ENCODE measurements at places on chromosomes 13 and 19. TPM values are rescaled to one million over a fixed set of nuclear protein-coding genes. Genes with fewer than 3 reads are reported as not detected.

The ZIC5 gene
- total RNA-seq: 1.2 TPM

The SLC8A2 gene
- not detected for total RNA-seq

The ERICH4 gene
- total RNA-seq: not detected

The LIG1 gene
- 139 TPM for total RNA-seq

The ARHGAP35 gene
- 23.3 TPM for total RNA-seq

The ALOX5AP gene
- total RNA-seq: not detected

The TUBB4A gene
- 0.60 TPM for total RNA-seq

The KLK3 gene
- not detected for total RNA-seq

The KCTD15 gene
- total RNA-seq: 58.5 TPM

The ATXN8OS gene
- total RNA-seq: not detected

The C19orf38 gene
- not detected for total RNA-seq

The DCLK1 gene
- total RNA-seq: 5.2 TPM

The KBTBD6 gene
- 12.2 TPM for total RNA-seq

The IRGC gene
- not detected for total RNA-seq

The GPC5 gene
- 0.14 TPM for total RNA-seq

The METTL21C gene
- not detected for total RNA-seq

The SYNE4 gene
- total RNA-seq: not detected

The IGSF23 gene
- not detected for total RNA-seq

The SCGB2B2 gene
- not detected for total RNA-seq

The POU2F2 gene
- 5.4 TPM for total RNA-seq

The KIR3DL2 gene
- not detected for total RNA-seq

The RXFP2 gene
- total RNA-seq: not detected

The ZNF888 gene
- 0.03 TPM for total RNA-seq

The IZUMO1 gene
- total RNA-seq: not detected

The MEF2B gene
- total RNA-seq: not detected

The LILRB4 gene
- not detected for total RNA-seq

The TTC9B gene
- total RNA-seq: 0.73 TPM

The ZNF93 gene
- 0.05 TPM for total RNA-seq

The TMPRSS9 gene
- total RNA-seq: not detected

The FXYD7 gene
- 0.66 TPM for total RNA-seq

The RABAC1 gene
- 91.6 TPM for total RNA-seq

The LILRB2 gene
- not detected for total RNA-seq

The NAA16 gene
- 8.2 TPM for total RNA-seq

The DNAJC15 gene
- total RNA-seq: 27.5 TPM

Measured in HT1080 (cell line).